ENCODE measurements at places on chromosomes 4 and X. TPM values are rescaled to one million over a fixed set of nuclear protein-coding genes. Genes with fewer than 3 reads are reported as not detected.

The MAP7D2 gene
- 75.2 TPM for total RNA-seq

The PABPC4L gene
- 0.89 TPM for total RNA-seq

The SRPX gene
- 3.5 TPM for total RNA-seq

The CAMK2D gene
- total RNA-seq: 80.9 TPM

The MSANTD1 gene
- 8.8 TPM for total RNA-seq

The XAGE1B gene
- not detected for total RNA-seq

The TET2 gene
- 22.8 TPM for total RNA-seq

The SEPTIN6 gene
- 39.9 TPM for total RNA-seq

The FRMPD4 gene
- total RNA-seq: 50.7 TPM

The SSX4B gene
- not detected for total RNA-seq

The PWWP3B gene
- 28.1 TPM for total RNA-seq

The NPY1R gene
- 33.0 TPM for total RNA-seq

The CSAG3 gene
- total RNA-seq: not detected

The GLRA3 gene
- 17.5 TPM for total RNA-seq

The GYPE gene
- 0.59 TPM for total RNA-seq

The TLR1 gene
- 9.5 TPM for total RNA-seq

The IRAK1 gene
- 37.5 TPM for total RNA-seq
